Vagina (tissue), 2 donors: ENCODE measurements at places on chromosomes 5 and 9.
A peak's percentile ranks its signal among the peaks of the same experiment; 100 is the strongest.

GRCh38 chr9:78097541-78097940 is 65.9 kb upstream of the GNAQ start:
- no peak for DNase-seq

- DNase-seq = no peak
These were observed 58.1 kb downstream of the STARD4 start for GRCh38 chr5:111454198-111454622.

- no peak for DNase-seq
These were observed 78.3 kb upstream of the HSPA9 start for GRCh38 chr5:138653502-138653901.

DNA sequence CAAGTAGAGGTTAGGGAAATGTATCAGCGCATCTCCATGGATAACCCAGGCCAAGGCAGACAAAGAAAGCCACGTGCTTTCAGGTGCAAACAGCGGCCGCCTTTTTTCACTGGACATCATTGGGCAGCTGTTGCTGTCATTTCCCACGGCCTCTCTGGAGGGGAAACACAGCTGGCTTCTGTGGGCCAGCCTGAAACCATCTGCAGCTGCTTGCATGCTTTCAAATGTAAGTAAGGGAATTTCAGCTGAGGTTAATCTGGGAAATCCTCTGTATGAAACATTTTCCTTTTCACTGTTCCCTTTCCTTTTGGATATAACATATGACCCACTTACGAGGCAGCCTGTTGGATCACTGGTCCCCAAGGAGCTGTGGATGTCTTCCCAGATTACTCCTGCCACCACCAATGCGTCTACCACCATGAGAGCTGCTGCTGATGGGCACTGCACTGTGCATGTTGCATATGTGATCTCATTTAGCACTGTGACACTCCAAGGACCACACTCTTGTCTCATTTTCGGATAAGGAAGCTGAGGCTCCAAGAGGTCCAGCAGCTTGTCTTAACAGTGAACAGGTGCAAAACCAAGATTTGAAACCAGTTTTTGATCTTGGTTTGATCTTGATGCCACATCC is 106.3 kb downstream of the C9orf152 start:
- no peak for DNase-seq

DNA sequence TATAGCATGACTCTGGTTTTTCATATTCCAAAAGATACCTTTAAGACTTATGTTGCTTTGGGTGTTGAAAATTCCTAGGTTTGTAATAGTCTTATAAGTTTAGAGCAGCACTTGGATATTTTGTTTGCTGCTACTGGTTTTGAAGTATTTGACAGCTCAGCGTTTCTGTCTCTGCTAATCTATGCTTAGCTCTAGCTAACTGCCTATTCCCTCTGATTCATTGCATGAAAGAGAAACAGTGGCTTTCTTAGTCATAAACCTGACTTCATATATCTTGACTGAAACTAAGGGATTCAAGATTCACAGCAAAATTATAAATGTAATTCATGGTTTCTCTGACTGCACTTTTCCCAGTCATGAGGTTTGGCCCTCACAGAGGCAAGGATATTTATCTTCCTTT is 35.6 kb upstream of the ANXA1 start:
- no peak for DNase-seq

DNA sequence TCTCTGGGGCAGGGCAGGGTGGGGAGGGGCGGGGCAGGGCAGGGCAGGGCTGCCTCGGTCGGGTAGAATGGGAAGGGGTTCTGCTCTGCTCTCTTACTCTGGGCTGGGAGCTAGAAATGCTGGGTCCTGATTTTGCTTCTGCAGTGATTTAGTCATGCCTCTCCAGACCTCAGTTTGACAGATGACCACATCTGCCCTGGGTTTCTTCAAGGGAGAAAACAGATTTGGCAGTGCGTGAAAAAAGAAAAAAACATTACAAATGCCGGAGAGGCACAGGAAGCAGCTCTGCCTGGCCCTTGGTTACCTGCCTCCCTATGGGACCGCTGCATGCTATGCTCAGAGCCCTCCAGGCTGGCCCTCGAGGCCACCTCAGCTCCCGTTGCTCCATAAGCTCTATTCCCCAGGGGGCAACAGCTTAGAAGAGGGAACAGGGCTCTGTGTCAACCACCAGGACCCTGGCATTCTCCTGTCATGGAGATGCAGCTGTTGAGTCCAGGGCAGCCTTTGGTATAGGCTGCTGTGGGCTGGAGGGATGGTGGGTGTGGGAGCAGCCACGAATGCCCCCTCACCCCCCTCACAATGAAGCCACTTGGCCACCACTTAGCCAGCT is 53.2 kb upstream of the UBTD2 start:
- no peak for DNase-seq

DNA sequence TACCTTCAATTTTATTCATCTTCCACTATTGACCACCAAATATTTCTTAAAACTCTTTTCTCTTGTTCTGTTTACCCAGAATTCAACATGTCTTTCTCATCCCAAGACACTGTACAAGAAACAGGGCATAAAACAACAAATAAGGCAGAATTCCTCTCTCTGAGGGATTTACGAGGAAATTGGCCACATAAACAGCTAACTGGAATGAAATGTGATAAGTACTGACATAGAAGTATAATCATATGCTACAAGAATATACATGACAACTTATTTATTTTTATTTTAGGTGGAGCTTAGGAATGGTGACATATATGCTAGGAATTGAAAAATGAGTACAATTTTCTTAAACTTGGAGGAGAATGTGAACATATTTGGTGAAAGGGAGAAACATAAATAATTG is 48.8 kb upstream of the FBN2 start:
- no peak for DNase-seq

- DNase-seq = no peak
These were observed 168.9 kb upstream of the NFIB start for GRCh38 chr9:14482856-14483255.

DNA sequence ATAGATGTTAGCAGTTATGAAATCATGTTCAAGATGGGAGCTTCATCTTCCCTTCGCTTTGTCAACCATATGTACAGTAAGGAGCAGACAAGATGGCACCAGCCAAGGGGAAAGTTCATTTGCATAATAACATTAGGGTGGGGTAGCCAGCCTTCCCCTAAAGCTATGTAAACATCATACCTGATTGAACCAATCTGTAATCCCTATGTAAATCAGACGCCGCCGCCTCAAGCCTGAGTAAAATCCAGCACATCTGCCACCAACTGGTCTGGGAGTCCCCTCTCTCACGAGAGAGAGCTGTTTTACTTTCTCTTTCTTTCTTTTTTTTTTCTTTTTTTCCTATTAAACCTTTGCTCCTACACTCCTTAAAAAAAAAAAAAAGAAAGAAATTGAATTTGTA is 30.8 kb upstream of the REEP2 start:
- DNase-seq = no peak

DNA sequence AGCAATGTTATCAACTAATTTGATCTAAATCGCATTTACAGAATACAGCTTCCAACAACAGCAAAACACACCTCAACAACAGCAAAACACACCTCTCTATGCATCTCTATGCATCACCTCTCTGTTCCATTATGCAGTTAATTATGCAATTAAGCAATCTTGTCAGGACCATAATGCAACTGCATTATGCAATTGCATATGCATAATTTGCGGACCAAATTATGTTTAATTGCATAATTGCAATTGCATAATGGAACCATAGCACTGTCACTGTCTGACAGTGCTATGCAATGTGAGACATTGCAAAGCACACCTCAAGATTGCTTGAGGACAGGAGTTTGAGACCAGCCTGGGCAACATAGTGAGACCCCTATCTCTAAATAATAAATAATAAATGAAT is 80.4 kb upstream of the PRSS3 start:
- no peak for DNase-seq

DNA sequence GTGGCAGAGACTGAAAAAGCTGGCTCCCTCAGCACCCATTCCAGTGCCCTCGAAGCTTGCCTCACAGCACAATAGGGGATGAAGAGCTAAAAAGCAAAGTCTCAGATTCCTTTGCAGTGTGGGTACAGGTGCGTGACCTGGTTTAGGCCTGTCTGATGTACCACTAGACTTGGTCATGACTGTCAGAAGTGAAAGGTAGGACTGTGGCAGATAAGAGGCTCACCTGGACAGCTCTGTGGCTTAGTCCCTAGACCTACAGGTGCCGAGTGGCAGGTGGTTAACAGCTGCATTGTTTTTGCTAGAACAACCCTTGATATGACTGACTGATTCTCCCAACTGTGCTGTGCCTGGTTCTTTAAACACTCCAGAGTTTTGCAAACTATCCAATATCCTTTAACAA is 14.7 kb upstream of the SFXN1 start:
- DNase-seq = peak; percentile 42
